Activated CD8-positive, alpha-beta T cell treated with anti-CD3 and anti-CD28 coated beads, Interleukin-2, amount 10 ng/mL, durations not matched to agents 7 days and 5 days (primary cell): ENCODE measurements at places on chromosomes 2 and 18.

DNA sequence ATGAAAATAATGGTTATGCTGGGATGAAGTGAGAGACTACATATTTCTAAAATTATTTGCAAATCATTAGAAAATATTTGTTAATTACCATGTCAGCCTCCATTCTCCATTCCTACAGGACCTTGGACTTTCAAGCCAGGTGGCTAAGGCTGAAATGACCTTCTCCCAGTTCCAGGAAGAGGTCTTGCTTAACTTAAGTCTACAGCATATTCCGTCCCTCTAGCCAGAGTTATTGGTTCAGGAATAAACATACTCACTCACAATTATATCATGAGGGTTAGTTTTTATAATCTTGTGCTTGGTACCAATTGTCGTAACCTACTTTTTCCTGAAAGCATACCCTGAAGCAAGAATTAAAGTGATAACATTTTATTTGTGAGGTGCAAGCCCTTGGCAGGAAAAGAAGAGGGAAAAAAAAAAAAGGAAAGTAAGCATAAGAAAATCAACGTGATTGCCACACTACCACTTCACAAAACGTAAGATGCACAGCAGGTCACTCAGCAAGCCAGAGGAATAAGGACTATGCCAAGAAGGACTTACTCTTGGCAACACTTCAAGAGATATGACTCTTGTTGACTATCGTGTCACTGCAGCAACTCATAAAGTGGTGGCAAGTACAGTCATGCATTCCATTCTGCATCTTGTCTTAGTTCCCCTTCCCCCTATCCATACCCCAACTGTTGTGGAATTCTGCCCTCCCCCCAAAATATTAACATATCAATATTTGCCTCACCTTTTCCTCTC, 479.1 kb downstream of the MBD2 start:
- no peak for DNase-seq

DNA sequence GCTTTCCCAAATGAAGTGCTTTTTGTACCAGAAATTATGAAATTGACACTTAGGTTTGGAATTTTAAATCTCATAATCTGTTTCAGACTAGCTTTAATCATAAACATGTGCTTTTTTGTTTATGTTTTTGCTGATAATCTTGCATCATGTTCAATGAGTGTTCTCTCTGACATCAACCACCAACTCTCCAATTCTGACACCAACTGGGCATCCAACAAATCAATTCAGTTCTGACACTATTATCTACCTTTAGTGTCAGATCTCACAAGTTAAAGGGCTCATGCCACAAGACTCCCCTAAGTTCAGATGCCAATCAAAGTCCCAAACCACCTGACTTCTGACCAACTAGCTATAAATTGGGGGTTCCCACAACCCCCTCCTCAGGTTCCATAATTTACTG, 19.6 kb downstream of the PELI1 start:
- no peak for DNase-seq

- no peak for DNase-seq
Observed at GRCh38 chr2:1987379-1987778, 243.1 kb upstream of the PXDN start.

DNA sequence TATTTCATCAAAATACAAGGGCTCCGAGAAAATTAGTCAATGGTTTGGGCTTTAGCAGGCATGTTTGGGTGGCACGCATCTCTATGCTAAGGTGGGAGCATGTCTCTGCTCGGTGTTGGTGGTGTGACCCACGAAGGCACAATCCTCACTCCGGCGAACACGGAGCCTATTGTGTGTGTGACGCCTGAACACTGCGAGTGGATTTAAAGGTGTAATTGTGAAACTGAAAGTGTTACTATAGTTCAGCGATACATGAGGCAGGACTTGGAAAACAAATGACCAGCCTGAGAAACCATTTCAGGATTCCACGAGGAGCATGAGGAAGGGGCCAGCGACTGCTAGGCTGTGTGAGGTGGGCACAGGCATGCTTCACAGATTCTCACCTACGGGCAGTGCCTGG, 41.7 kb upstream of the LDLRAD4 start:
- DNase-seq: no peak

DNA sequence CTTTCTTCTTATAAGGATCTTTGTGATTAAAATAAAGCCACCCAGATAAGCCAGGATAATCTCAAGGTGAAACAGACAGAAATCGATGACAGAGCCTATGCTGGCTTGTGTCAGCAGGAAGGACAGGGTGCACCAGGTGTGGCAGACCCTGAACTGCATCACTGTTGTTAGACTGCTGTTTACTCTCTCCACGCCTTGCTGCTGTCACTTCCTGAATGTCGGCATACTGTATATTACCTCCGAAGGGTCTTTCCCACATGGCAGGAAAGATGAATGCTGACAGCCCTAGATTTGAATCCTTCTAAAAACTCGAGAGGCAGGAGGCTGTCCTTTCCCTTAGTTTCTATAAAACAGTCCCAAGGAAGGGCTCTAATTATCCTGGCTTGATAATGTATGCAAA, 18.9 kb upstream of the TMEM163 start:
- no peak for DNase-seq

GRCh38 chr2:190990132-190990531, 23.8 kb downstream of the STAT1 start:
- DNase-seq: no peak

DNA sequence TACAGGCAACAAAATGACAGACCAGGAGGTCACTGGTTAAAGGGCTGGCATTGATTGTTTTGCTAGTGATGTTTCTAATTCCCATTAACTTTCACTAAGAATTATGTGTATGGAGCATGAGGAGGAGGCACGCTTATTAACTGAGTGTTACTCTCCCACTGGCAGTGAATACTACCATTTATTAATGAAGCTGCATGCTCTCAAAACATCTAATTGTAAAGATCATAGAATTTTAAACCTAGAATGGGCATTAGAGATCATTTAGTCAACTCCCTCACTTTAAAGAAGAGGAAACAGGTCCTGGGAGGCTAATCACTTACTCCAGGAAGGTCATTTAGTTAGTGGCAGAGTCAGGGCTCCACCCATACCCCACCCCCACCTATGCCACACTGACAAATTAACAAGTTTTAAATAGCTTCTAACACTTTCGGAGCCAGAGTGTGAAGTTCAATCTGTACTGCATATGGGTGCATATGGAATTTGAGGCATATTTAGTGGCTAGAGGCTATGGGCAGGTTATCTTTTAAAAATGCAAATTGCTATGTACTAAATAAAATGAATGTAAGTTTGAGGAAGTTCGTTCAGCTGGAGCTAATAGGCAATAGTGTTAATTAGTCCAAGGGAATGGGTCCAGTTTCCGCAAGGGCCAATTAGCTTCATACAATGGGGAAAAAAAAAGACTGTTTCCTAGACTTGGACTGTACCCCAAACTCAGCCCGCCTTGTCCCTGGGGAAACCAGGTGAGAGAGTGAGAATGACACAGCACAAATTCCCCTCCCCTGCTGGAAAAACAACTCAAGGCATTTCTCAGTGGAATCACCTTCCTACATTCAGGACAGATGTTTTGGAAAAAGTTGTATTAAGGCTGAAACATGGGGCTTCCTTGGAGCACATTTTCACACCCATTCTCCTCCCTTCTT, 178.8 kb downstream of the ICOS start:
- no peak for DNase-seq

GRCh38 chr2:176743671-176744070, 468.9 kb upstream of the HNRNPA3 start:
- no peak for DNase-seq

- no peak for DNase-seq
Observed at GRCh38 chr2:401019-401679, 113.3 kb upstream of the ALKAL2 start.

GRCh38 chr18:9139400-9140039, 2.9 kb downstream of the ANKRD12 start:
- DNase-seq: no peak

DNA sequence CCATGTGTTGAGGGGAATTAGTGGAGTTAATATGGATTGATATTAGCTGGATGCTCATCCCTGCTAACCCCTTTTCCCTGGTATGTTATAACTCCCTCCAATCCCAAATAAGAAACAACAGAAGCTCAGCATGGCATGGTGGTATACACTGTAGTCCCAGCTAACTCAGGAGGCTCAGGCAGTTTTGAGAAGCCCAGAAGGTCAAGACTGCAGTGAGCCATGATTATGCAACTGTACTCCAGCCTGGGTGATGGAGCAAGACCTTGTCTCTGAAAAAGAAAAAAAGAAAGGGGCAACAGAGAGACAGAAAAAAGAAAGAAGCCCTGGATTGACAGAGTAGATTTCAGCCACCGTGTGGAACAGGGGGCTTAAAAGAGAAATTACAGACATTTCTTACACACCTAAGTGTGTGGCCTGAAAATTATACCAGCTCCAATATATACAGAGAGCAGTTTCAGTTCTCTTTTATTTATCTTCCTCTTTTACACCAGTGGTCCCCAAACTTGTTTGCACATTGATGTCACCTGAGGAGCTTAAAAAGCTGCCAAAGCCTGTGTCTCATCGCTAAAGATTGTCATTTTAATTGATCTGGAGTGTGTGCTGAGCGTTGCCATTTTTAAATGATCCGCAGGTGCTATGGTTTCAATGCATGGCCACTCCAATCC, 203.6 kb downstream of the UBE2E3 start:
- DNase-seq: no peak
